ENCODE measurements at places on chromosomes 1 and 21.

- DNase-seq: no peak
Observed at GRCh38 chr1:30588311-30589073, 134.9 kb downstream of the MATN1 start.

DNA sequence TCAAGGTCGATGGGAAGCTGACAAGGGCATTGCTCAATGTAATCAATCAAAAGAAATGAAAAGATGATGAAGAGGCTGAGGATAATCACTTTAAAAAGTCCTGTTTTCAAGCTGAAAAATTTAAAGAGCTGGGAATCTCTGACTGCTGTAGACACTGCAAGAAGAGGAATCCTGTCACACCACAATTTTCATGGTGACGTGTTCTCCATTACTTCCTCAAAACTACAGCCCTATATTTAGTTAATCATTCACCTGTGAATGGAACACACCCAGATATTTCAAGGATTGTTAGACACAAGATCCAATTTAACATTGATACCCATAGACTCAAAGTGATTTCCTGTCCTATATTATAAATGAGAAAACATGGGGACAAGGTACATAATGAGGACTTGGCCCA, 1048.3 kb downstream of the AMY1C start:
- DNase-seq: no peak

GRCh38 chr1:179742717-179743678, at the start of gene FAM163A:
Gene FAM163A (plus strand): TSS chr1:179743291. CDS start chr1:179813098, 69,807 bp downstream.
- no peak for DNase-seq

GRCh38 chr1:7611421-7612010, 159.6 kb upstream of the VAMP3 start:
- no peak for DNase-seq

- no peak for DNase-seq
Observed at GRCh38 chr1:186530109-186530508, 69.2 kb upstream of the PDC start.

GRCh38 chr1:27785781-27786455, 12.9 kb downstream of the STX12 start:
- DNase-seq: no peak

DNA sequence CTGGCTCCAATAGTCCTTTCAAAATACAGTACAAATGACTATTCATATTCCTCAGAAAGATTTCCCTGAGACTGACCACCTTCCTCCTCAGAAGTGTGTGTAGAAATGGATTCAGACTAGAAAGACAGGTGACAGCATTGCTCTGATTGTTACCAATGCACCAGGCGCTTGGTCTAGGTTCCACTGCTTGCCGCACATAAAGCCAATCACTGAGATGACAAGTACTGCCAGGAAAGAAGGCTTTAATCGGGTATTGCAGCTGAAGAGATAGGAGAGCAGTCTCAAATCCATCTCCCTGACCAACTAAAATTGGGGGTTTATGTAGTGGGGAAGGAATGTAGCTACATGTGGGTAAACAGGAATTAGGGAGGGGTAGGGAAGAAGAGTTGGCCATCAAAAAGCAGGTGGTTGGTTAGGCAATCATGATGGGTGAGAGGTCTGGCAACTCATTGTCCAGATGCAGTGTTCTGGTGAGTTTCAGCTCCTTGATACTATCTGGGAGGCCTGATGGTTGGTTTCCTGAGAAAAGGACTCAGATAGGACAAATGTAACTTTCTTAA, 98.0 kb downstream of the KCNH1 start:
- no peak for DNase-seq

DNA sequence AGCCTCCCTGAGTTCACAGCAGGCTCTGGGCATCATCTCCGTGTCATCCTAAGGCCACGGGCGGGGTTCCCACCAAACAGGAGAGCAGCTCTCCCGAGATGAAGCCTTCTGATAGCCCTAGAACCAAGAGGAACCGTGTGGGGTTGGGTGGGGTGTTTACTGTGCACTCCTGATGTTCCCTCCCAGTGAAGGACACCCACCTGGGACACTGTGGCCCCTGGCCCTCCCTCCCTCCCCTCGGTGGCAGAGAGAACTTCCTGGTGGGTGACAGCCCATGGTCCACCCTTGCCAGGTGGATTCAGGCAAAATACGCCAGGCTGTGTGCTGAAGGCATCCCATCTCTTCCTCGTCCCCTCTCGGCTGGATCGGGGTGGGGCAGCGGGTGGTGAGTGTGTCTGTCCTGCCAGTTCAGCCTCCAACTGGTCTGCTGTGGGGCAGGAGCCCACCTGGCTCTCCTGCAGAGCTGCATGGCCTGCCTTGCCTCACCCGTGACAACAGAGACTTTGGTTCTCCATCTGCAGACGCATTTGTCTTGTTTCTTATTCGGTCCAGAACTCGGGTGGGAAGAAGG, 15.6 kb upstream of the C1orf174 start:
- DNase-seq: no peak

GRCh38 chr1:151968058-151968457, 25.6 kb downstream of the S100A10 start:
- no peak for DNase-seq

DNA sequence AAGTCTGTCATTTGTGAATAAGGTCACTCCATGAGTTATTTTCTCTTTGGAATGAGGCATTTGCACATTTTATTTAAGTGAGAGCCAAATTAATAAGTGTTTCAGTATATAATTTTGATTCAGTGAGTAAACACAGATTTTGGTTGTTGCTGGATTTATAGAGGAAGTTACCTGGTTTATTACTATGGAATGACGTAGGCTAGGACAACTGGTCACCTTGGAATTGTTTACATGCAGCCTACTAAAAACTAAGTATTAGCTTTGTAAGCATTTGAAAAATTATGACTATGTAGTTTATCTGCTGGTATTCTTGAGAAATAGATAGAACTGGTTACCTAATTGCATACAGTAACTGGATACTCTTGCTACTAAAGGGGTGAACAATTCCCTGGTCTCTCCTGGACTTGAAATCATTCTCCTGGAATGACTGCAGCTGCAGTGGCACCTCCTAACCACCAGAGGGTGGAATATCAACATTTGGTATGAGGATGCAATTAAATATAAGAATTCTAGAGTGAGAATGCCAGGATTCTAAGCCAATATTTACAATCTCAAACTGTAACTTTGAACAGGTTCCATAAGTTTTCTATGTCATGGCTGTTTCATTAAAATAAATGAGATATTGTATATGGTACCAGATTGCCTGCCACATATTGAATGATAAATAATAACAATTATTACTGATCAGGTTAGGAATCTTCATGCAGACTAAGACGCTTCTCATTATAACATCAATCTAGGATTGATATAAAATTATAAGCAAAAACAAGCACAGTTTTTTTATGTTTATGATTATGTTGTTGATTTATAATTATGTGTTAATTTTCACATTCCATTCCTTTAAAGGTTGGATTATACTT, 3.5 kb upstream of the KRTAP27-1 start:
- DNase-seq: no peak

- no peak for DNase-seq
Observed at GRCh38 chr21:43783098-43783700, 6.2 kb upstream of the RRP1 start.

DNA sequence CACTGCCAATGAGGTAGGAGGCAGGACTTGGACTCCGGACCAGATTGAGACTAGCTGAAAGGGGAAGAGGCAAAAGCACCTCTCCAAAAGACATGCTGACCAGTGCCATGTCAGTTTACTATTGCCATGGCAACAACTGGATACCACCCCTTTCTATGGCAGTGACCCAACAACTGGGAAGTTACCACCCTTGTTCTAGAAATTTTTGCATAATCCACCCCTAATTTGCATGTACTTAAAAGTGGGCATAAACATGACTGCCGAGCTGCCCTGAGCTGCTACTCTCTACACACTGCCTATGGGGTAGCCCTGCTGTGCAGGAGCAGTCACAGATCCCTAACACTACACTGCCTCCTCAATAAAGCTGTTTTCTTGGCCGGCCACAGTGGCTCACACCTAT, 19.0 kb upstream of the SLC6A9 start:
- no peak for DNase-seq

GRCh38 chr1:18927082-18927653, 24.8 kb upstream of the ALDH4A1 start:
- no peak for DNase-seq

GRCh38 chr1:103087256-103087655, 21.1 kb downstream of the COL11A1 start:
- DNase-seq: no peak

DNA sequence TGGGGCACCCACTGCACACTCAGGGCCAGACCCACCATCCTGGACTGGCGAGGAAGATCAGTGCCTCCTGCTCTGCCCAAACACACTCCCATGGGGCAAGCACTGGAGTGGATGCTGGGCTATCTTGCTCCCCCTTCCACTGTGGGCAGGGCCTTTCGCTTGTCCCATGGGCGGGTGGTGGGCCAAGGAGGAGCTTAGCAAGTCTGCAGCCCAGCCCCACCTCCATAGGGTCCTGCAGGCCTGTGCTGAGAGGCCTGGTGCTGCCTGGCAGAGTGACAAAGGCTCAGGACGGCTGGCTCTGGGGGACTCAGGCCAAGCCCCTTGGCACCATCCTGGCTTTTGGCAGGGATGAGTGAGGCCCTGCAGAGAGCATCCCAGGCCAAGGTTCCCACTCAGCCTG, 89.4 kb downstream of the PTPRU start:
- DNase-seq: no peak
